ENCODE measurements at places on chromosomes 3 and 15.

- no peak for DNase-seq
These were observed 45.9 kb downstream of the CMSS1 start for GRCh38 chr3:99863588-99863987.

DNA sequence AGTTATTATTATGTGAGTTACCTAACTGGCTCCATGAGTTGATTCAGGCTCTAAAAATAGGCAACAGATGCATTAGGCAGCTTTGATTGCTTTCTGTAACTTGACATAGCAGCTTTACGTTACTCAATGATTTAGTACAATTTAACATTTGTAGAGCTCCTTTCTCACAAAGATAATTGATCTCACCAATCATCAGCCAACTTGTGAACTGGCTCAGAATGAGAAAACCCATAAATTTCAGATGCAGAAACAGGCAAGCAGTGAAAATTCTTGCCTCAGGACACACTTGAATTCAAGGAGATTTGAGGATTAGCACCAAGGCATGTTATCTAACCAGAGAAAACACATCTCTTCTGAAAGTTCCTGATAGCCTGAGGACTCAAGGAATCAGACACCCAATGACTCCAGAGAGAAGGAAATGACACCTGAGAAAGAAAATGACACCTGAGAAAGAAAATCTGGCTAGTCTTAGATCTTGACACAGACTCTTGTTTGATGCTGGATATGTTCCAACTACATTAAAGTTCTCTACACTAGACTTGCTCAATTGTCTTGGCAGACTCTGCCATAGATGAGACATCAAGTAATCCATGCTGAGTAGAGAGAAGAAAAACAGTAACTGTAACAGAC, 315.1 kb upstream of the CBLB start:
- DNase-seq: no peak

DNA sequence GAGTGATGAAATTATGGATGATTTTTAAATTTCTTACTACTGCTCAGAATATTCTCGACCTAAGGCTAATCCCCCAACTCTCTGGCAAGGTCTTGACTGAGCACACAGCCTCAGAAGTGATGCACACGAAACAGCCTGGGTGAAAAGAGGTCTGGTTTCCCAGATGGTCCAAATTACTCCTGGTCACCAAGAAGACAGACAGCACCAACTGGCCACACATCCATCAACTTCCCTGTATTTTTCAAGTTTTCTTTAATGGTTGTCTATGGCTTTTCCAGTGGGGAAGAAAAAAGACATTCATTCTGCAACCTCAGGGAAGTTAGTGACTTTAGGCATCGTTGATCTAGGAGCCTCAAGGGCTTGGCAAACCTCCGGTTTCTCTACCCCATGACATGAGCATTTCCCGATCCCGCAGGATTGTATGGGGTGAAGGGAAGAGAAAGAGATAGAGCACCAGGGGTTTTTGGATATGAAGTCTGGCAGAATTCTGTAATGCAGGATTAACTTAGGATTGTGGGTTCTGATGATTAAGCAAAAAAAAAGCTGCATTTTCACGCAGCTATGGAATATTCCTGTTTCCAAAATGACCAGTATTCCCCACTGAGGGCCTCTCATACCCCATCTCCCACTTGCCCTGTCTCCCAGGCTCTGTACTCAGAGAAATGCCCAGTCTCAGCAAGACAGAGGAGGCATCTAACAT, 62.2 kb downstream of the UMPS start:
- no peak for DNase-seq

- DNase-seq: no peak
These were observed 33.7 kb downstream of the ZBTB20 start for GRCh38 chr3:115113367-115113766.

- DNase-seq: no peak
These were observed 513 bp downstream of the SS18L2 start for GRCh38 chr3:42590989-42591756.

DNA sequence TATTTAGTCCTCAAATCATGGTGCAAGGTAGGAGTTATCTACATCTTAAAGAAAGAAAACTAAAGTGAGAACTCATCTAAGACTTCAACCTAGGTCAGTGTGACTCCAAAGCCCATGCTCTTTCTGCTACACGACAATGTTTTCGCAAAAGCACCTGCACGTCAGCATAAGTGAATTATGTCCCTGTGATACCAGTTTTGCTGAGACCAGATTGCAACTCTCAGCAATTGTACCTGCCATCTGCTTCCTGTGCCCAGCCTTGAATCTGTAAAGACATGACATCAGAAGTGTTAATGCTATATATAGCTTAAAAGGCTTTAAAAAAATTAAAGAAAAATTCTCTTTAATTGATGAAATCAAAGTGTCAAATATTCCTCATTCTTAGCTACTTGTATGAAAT, 43.4 kb downstream of the RETNLB start:
- no peak for DNase-seq

- no peak for DNase-seq
These were observed 155.1 kb upstream of the SATB1 start for GRCh38 chr3:18580268-18580667.

- DNase-seq: no peak
These were observed 537.3 kb upstream of the NR2F2 start for GRCh38 chr15:95793231-95793630.

DNA sequence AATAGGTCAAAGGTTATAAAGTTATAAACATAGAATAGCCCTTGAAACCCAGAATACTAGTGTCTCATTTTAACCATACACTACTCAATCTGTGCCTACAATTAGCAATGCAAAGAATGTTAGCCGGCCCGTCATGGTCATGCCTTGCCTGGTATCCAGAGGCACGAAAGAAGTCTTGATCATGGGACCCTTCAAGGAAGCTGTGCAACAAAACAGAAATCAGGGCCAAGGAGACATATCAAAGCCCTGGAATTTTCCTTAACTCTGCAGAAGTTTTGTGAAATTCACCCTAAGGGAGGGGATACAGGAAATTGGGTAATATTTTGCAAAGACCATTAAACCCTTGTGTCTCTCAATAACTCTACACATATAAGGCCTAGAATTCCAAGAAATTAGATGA, 482.4 kb downstream of the ROBO1 start:
- no peak for DNase-seq

GRCh38 chr3:197093871-197094270, 64.3 kb upstream of the MELTF start:
- DNase-seq: no peak

GRCh38 chr3:45610119-45610518, 15.6 kb downstream of the LIMD1 start:
- no peak for DNase-seq

- DNase-seq: no peak
These were observed 28.8 kb downstream of the LRRFIP2 start for GRCh38 chr3:37145611-37146010.

DNA sequence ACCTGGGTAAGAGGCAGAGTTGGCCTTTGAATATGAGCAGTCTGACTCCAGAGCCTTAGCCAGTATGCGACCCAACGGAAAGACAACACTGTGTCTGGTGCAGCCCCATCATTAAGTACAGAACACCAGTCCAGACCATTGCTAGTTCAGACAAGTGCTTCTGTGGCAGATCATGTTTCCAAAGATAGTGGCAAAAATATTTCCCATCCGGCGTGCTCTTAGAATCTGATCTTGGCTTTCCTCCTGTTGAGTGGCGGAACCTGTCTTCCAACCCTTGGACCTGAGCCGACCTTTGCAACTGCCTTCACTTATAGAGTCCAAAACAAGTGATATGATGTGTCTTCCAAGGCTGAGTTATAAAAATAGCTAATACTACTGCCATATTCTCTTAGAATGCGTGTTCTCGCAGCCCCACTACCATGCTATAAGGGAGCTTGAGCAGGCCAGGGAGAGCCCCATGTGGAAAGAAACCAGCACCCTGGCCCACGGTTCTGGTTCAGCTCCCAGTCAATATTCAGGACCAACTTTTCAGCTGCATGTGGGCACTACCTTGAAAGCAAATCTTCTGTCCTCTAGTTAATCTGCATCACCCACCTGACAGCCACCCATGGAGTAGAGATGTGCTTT, 322.4 kb upstream of the SLCO3A1 start:
- DNase-seq: no peak

DNA sequence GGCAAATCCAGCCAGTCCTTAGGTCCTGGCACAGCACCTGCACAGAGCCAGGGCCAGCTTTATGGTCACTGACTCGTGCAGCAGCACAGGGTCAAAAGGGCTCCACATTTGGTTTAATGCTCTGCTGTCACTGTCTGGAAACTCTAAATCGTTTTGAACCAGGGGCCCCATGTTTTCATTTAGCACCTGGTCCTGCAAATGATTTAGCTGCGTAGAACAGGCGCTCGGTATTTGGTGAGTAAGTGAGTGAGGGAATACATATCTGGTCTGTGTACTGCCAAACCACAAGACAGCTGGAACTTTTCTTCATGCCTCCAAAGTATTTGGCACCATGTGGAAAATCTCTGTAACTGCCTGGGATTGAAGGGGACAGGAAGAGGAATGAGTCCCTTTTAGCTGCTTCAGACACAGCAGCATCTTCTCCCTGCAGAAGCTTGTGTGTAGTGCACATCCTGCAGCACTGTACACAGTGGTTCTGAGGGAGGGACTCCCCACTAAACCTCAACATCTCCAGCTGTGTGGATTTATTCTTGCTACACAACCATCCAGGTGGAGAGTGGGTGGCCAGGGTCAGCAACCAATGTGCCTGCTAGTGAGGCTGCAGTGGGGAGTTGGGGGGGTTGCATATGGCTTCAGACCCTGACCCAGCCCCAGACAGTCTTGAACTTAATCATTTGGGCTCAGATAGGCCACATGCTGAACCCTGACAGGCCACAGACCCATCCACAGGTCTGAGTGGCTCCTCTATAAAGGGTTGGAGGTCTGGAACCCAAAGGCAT, 1.1 kb downstream of the SH2D7 start:
- no peak for DNase-seq

DNA sequence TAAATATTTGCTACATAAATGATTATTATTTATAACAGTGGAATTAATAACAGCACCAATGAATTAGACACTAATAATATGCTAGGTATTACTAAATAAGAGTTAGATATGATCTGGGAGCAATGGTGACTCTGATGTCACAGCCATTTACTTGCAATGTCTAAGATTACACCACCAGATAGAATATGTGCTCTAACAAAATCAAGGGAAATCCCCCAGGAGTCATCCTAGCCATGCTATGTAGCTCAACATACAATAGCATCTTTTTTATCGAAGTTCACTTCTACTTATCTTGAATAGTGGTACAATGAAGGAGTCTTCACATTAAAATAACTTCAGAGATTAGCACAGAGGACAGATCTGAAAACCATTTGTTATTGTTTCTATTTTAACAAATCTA, 154.0 kb downstream of the FMN1 start:
- no peak for DNase-seq

DNA sequence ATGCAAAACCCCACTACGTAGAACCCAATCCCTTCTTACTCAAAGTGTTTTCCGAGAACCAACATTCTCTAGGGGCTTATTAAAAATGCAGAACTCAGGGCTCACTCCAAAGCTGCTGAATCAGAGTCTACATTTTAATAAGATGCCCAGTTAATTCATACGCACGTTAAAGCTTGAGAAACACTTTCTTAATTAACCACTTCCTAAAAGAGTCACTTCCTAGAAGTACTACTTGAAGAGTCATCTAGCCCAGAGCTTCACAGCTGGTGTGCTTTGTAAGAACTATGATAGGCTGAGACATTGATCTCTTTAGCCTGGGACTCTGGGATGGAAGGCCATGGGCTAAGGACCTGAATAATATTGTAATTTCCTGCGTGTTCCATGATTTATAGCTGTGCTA, 9.0 kb downstream of the COL6A5 start:
- no peak for DNase-seq

- peak; percentile 47 for DNase-seq
These were observed 163.4 kb downstream of the KLF13 start for GRCh38 chr15:31489801-31490646.
